BJ (cell line): ENCODE measurements at places on chromosomes 4 and X.

- DNase-seq = no peak
Observed at GRCh38 chr4:171742436-171742835, 70.8 kb upstream of the GALNTL6 start.

DNA sequence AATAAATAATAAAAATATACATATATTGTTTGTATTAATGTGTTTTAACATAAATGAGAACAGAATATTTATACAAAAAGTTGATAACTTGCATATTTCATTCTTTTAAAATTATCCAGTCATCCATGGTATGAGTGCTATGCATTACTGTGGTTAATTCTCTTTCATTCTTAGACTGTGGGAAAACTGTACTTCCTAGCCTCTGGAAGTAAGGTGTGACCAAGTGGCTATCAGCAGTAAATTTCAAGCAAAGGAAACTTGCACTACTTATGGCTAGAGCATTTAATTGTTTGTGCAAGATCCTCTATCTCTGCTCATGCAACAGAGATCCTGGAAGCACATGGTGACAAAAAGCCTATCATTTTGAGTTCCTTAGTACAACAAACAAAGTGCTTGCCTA lies 1054.5 kb upstream of the PABPC4L start:
- DNase-seq = no peak

DNA sequence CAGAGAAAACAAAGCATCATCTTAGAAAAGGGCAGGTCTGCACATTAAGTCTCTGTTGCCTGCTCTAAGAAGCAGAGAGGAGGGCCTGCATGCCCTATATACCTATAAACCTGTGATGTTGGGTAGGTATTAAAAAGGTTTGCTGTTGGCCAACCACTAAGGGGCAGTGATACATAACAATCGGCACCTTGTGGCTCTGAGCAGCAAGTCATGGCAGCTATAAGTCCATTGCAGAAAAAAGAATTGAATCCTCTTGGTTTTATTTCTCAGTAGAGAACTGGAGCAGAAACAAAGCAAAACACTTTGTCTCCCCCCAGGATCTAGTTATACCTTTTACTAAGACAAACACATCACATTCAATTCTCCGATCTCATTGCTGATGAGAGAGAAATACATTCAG lies 1364.4 kb downstream of the STIM2 start:
- no peak for DNase-seq

- no peak for DNase-seq
Observed at GRCh38 chrX:27445438-27445837, 17.7 kb downstream of the PPP4R3C start.

GRCh38 chr4:119629142-119629471 lies 503 bp upstream of the PDE5A start:
- no peak for DNase-seq

GRCh38 chr4:40587351-40587750 lies 42.3 kb downstream of the RBM47 start:
- DNase-seq = no peak
